ENCODE measurements at places on chromosomes 7 and 10.

GRCh38 chr7:75950111-75950681 is 35.2 kb downstream of the POR start:
- DNase-seq, result no peak

DNA sequence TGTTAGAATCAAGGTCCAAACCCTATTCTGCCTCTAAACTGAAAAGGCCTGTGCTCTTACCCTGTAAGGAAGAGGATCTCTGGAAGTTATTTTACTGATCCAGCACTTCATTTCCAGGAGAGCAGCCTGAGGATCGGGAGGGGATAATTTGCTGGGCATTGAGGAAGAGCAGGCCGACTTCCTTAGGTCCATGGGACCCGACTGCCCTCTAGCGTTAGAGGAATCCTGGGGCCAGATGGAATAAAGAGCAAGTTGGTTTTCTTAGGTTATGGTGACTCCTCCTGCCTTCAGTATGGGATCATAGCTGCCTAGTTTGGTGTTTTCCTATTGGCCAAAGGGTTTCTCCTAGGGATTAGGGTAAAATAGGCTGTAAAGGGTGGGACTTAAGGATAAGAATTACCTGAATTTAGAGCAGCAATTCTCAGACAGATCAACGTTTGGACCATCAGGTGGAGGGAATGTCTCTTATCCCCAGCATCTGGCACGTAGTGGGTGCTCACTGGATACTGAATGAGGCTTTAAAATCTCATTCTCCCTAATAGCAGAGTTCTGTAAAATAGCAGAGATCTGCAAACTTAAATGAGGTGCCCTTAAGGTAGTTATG is 40.0 kb upstream of the SORBS1 start:
- DNase-seq, result peak; percentile 78

GRCh38 chr7:80379034-80379982 is 132.6 kb downstream of the GNAT3 start:
- no peak for DNase-seq

- peak; percentile 55 for DNase-seq
These were observed 159.3 kb downstream of the ETV1 start for GRCh38 chr7:13829914-13830900.

GRCh38 chr7:27179503-27180430 is 5.3 kb downstream of the HOXA11 start:
- peak; percentile 75 for DNase-seq

DNA sequence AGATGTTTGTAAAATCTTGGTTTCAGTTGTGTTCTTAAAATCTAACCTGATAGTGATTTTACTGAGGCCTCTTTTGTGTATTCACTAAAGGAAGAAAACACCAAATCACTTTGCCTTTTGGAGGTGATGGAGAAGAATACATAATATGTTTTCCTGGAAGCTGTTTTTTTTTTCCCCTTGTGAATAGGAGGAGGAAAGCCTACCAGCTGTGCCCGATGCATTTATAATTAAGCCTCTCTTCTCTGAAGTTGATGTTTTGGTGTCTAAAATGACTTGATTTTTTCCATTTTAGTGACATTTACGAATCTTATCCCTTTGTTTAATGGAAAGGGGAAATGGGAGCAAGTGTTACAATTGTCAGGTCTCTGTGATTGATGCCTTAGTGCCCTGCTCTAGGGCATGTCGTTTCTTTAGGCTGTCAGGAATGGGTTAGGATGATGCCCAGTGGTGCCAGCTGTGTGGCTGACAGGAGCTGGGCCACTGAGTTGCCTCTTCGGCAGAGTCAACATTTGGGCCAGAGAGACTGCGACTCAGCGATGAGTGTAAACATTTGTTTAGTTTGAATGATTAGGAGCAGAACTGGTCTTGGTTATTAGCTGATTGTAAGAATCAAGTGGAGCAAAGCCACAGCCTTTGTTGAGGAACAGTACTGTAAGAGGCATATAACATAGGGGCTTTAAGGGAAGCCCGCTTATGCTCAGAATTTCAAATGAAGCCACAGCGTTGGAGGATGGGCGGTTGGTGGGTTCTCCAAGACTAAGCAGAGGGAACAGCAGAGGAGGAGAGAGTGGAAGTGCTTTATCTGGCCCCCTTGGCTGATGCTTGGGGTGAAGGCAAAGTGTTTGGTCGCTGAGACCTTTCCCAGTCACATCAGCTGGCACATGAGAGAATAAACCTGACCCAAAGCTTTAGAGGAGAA is 81.6 kb downstream of the CDK14 start:
- DNase-seq, result no peak

DNA sequence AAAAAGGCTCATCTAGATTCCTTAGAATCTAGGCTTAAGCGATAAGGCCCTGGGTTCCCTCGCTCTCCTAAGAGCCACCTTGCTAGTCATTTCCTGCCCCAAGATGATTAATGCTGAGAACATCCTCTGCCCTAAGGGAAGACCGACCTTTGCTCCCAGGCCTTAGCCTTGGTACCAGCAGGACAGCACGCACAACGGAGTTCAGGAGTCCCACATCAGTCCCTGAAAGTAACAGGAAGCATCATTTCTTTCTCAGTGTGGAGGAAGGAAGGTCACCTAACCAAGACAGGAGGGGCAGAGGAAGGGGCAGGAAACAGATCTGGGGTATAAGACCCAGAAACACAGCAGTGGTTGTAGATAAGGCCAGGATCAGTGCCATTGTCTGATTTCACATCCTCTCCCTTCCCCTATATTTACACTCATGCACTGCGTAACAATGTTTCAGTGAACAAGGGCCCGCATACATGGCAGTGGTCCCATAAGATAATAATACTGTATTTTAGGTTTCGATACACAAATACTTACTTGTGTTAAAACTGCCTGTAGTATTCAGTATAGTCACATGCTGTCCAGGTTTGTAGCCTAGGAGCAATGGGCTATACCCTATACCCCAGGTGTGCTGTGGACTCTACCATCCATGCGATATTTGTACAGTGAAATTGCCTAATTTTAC is 8.1 kb upstream of the FAM107B start:
- no peak for DNase-seq

- no peak for DNase-seq
These were observed 15.7 kb downstream of the PPP3CB start for GRCh38 chr10:73480158-73480557.

GRCh38 chr7:33076737-33077136 is 14.2 kb upstream of the NT5C3A start:
- DNase-seq, result no peak

DNA sequence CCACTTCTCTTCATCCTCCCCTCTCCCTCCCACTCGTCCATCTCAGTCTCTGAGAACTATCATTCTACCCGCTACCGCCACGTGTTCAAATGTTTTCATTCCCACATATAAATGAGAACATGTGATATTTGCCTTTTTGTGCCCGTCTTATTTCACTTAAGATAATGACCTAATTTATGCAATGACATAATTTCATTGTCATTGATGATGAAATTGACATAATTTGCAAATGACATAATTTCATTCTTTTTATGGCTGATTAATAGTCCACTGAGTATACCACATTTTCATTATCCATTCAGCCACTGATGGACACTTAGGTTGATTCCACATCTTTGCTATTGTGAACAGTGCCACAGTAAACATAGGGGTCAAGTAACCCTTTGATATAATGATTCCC is 292.3 kb downstream of the GRID1 start:
- DNase-seq, result no peak

GRCh38 chr7:118492466-118492865 is 268.0 kb downstream of the ANKRD7 start:
- DNase-seq, result peak; percentile 56

GRCh38 chr10:115107830-115108229 is 14.7 kb downstream of the ATRNL1 start:
- DNase-seq, result no peak

- DNase-seq, result no peak
These were observed at the start of gene CELF2 for GRCh38 chr10:11017570-11018431. CELF2 (plus strand) TSS chr10:11017872; CDS start chr10:11018090, 218 bp downstream.

DNA sequence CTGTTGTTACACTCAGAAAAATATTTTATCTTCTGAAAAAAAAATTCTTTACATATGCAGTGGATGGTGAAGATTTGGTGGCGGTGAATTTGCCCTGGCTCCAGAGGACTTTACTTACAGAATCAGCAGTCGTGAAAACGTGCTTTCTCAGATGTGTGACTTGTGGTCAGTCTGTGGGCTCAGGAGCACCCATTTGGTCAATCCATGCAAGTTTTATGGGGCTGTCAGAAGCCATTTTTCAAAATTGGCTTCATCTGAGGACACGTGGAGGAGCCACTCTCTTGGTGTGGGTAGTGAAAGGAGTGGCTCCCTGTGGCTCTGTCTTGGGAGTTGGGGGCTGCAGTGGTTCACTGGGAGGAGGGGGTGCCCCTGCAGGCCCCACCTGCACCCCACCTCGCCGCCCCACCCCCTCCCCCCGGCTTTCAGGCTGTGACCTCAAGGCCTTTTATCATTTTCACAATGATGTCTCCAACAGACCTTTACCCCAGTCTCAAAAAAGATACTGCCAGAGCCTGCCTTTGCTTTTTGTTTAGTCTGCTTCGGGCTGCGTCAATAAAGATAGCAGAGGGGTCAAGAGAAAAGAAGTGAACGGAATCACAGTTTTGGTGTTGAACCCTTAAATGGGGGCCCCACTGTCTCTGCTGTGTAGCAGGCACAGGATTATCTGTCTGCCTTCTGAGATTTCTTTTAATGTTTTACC is 137.4 kb downstream of the MGMT start:
- no peak for DNase-seq

- no peak for DNase-seq
These were observed 38.1 kb downstream of the KIAA1549 start for GRCh38 chr7:138943061-138943460.

- DNase-seq, result no peak
These were observed 10.9 kb downstream of the MACROH2A2 start for GRCh38 chr10:70063418-70064098.

DNA sequence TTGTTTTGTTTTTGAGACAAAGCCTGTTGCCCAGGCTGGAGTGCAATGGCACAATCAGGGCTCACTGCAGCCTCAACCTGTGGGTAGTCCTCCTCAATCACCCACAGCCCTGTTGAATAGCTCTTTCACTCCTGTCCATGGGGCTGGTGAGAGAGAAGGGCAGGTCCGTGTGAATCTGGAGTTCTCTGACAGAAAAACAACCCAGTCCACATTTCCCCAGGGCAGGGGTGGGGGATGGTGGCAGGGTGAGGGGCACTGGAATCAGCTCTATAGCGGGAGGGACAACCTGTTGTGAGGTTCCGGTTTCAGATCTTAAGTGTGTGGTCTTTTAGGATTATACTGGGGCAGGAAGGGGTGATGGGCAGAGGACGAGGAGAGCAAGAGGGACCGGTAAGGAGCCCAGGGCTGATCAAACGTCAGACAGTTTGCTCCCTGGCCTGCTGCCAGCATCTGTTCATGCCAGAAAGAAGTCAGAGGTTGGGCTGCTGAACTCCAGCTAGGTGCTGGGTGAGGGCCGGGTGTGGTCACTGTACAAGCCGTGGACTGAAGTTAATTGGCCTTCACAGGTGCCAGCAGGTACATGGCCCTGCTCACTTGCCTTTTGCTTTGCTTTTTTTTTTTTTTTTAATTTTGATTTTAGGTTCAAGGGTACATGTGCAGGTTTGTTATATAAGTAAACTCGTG is 33.2 kb upstream of the MKRN1 start:
- DNase-seq, result peak; percentile 47

- no peak for DNase-seq
These were observed 180.8 kb downstream of the USP6NL start for GRCh38 chr10:11430421-11431215.

DNA sequence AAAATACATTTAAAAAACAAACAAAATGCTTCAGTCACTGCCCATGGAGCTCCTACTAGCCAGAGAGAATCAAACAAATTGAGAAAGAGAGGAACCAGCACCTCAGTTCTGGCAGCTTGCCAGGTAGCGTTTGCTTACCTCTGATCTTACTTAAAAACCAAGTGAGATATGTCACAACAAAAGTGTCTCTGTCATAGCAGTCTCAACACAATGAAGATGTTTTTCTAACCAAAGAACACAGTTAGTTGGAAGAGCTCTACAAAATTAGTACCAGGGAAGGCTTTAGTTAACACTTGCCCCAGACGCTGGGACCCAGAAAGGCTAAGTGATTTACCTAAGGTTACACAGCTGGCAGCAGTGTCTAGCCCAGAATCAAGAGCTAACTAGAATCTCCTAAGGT is 3.4 kb downstream of the DOCK4 start:
- DNase-seq, result peak; percentile 2

GRCh38 chr7:159032753-159033472 is 111.8 kb downstream of the VIPR2 start:
- no peak for DNase-seq

DNA sequence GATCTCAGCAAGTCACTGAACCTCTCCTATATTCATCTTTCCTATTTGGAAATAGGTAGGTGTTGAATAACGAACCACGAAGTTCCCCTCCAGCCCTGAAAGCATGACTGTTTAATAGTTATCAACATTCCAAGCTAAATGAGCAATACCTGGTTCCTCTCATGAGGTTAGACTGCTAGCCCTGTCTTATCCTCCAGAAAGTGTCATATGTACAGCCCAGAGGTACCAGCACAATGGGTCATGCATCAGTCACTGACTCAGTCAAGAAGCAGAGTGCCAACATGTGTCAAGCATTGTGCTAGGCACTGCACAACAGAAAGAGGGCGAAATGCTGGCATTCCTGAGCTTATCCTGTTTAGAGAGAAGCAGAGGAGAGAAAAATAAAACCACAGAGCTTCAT is 70.0 kb downstream of the AMPH start:
- no peak for DNase-seq

DNA sequence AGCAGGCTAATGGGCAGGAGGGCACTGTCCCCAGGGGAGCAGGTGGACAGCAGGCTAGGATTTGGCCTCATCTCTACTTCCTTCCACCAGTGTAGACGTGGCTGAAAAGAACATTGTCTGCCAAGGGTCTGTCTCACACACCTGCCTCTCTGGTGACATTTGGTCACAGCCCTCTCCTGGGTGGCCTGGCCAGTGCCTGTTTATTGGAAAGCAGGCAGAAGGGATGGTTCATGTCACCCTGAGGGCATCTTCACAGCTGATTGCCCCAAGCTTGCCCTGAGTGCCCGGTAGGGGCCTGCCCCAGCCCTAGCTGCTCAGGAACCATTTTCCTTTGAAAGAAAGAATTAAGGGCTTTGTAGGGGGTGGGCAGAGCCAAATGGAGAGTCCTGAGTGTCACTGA is 138.7 kb downstream of the C10orf105 start:
- no peak for DNase-seq

DNA sequence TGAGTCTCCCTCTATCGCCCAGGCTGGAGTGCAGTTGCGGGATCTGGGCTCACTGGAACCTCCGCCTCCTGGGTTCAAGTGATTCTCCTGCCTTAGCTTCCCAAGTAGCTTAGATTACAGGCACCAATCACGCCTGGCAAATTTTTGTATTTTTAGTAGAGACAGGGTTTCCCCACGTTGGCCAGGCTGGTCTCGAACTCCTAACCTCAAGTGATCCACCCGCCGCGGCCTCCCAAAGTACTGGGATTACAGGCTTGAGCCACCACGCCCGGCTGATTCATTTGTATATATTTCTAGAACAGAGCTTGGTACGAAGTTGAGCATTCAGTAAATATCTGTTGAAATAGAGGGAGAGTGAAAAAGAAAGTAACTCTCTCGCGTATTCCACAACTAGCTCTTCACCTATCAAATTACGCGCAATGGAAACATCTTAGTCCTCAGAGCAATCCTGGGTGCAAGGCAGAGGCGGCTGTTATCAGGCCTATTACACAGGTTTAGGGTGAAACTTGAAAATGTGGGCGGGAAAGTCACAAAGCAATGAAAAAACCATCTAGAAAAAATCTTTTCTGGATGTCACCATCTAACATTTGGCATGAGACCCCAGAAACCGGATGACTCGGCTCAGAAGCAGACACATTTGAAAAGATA is 707 bp upstream of the GHITM start:
- no peak for DNase-seq
